Stimulated activated CD4-positive, alpha-beta T cell treated with anti-CD3 and anti-CD28 coated beads, Interleukin-1b, Interleukin-23, amount 100 ng/mL, for 1 hour (primary cell): ENCODE measurements at places on chromosomes 7 and 10.

DNA sequence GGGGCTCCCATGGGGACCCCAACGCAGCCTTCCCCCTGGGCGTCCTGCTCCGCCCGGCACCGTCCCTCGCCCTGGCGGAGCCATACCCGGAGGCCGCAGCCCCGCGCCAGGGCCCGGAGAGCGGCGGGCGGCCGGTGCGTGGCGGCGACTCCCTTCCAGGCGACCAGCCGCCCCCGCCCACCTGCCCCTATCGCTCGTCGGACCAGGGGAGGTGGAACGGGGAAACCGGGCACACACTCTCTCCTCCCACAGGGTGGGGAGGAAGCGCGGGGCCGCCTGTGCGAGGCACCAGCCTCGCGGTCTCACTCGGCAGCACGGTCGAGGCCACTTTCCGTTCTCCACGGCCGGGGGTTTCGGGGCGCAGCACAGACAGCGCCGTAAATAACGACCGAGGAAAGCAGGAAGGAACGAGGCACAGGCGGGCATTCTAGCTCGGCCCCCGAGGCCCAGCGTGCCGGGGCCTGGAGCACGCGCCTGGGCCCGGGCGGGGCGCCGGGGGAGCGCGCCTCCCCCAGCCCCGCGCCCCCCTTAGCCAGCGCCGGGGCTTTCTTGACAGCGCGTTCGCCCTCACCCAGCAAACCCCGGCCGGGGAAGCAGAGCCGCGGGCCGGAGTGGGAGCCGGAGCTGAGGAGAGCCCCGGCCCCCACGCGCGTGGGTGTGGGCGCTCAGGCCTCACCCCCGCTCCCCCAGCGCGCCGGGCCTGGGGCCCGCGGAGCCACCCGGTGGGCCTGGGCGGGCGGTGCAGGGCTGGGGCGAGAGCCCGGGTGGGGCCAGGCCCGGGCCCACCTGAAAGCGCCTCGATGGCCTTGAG lies 936 bp downstream of the IGF2BP3 start:
- DNase-seq: no peak

GRCh38 chr7:87581723-87582122 lies 19.0 kb downstream of the ABCB1 start:
- no peak for DNase-seq

DNA sequence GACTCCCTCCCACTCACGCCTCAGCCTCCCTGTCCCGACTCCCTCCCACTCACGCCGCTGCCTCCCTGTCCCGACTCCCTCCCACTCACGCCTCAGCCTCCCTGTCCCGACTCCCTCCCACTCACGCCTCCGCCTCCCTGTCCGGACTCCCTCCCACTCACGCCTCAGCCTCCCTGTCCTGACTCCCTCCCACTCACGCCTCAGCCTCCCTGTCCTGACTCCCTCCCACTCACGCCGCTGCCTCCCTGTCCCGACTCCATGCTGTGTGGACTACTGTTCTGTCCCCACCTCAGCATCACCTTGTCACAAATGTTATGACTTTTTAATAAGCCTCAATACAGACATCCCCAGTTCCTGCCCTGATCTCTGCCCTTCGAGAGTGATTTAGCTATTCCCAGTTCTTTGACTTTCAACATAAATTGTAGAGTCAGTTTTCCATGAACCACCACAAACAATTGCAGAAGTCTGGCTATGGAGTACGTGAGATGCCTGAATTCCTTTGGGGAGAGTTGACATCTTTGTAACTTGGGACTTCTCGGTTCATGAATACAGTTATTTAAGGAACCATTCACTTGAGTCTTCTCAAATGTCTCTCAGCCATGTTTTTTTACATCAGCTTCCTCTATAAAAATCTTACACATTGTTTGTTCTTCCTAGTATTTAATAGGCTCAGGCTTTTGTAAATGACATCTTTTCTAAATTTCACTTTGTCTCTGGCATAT lies 71.9 kb downstream of the FOXL3 start:
- DNase-seq: no peak

- DNase-seq: no peak
Observed at GRCh38 chr7:1729773-1730172, 59.7 kb downstream of the ELFN1 start.

DNA sequence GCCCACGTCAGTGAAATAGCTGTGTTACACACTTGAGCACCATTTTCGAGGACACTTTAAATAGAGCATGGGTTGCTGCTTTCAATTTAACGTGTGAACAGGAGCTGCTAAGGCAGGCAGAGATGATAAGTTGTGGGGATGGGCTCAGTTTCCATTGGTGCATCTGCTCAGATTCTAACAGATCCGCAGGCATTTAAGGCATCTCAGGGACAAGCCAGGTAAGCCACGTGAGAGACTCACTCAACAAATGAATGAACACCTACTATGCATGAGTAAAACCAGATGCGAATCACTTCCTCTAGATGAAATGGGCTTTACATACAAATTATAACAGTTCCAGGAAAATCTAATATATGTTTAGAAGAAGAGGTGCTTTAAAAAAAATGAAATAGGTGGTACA lies 34.6 kb downstream of the PLXNA4 start:
- no peak for DNase-seq

DNA sequence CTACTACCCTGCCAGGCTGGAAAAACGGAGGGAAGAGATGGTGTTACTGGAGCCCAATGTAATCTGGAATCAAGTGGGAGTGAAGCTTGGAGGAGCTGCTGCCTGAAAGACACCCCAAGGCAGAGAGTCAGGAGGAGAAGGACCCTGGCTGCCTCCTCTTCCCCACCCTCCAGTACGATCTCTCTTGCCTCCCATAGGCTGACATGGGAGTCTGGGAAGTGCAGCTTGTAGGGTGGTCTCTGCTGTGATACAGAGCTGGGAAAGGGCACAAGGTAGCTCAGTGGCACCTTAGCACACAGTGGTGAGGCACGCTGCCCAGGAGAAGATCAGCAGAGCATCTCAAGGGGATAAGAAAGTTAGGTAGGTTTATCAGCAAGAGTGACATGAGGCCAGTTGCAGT lies 35.9 kb downstream of the EMX2 start:
- no peak for DNase-seq

DNA sequence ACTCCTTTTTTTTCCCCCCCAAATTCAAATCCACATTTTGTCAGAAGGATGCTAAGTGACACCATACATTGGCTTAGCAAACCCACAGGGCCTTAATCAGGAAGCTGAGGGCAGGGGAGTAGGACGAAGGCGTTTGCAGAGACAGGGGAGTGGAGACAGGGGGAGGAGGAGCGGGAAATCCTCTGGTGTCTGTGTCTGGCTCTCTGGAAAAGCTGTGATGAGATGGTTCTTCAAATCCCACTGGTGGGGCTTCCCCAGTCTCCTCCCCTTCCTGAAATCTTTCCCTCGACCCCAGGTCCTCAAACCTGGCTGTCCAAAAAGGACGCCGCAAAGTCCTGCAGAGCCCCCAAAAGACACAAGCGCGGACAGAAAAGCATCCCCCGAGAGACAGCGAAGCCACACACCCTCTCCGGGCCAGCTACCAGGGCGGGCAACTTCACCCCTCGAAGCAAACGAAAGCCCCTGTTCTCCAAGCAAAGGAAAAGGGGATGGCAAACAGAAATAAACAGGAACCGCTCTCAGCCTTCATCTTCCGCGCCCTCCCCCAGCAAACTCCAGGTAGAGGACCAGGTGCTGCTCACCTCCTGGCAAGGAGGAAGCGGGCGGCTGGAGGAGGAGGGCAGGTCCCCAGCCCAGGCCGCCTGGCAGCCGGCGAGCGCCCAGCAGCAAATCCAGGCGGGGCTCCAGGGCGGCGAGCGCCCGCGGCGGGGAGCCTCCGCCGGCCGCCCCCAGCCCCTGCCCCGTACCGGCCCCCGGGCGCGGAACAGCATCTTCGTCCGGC lies 520 bp downstream of the ELAPOR2 start:
- DNase-seq: no peak
